ENCODE measurements at places on chromosomes 2 and 18. TPM values are rescaled to one million over a fixed set of nuclear protein-coding genes. Genes with fewer than 3 reads are reported as not detected.
A peak's percentile ranks its signal among the peaks of the same experiment; 100 is the strongest.

- H3K36me3 ChIP-seq, result peaks cover 58% of the 10 kb centered on the region
- no peaks in the 10 kb centered on the region for H3K27me3 ChIP-seq
- peak; percentile 77 for DNase-seq
- H3K4me1 ChIP-seq, result peaks cover 35% of the 10 kb centered on the region
- H3K27ac ChIP-seq, result peak overlapping the region; percentile 81
Measured at GRCh38 chr2:230472621-230473018, 56.6 kb downstream of the SP100 start.

- H3K4me1 ChIP-seq, result no peaks in the 10 kb centered on the region
- no peak overlapping the region for H3K27ac ChIP-seq
- no peak for DNase-seq
- no peaks in the 10 kb centered on the region for H3K36me3 ChIP-seq
- no peaks in the 10 kb centered on the region for H3K27me3 ChIP-seq
- no peak overlapping the region for H3K4me3 ChIP-seq
Measured at GRCh38 chr2:31266804-31267203, 32.9 kb downstream of the EHD3 start.

GRCh38 chr2:42139101-42139500, 30.1 kb upstream of the EML4 start:
- no peak overlapping the region for H3K27ac ChIP-seq
- no peaks in the 10 kb centered on the region for H3K27me3 ChIP-seq
- DNase-seq, result no peak
- H3K4me1 ChIP-seq, result peaks cover 67% of the 10 kb centered on the region
- H3K4me3 ChIP-seq, result no peak overlapping the region

XDH gene
- 0.11 TPM for total RNA-seq

GRCh38 chr2:158509928-158510797, 53.4 kb downstream of the PKP4 start:
- no peaks in the 10 kb centered on the region for H3K36me3 ChIP-seq
- no peak overlapping the region for H3K4me3 ChIP-seq
- DNase-seq, result peak; percentile 18
- no peaks in the 10 kb centered on the region for H3K27me3 ChIP-seq
